ENCODE measurements at places on chromosomes 13 and 19. TPM values are rescaled to one million over a fixed set of nuclear protein-coding genes. Genes with fewer than 3 reads are reported as not detected.

GRCh38 chr13:21076253-21076652, 14.9 kb upstream of the LATS2 start:
- no peak for DNase-seq

NLRP7 gene
- total RNA-seq: not detected

COX6B1 gene
- total RNA-seq: 1,429 TPM

PEG3 gene
- total RNA-seq: 8.8 TPM

DNA sequence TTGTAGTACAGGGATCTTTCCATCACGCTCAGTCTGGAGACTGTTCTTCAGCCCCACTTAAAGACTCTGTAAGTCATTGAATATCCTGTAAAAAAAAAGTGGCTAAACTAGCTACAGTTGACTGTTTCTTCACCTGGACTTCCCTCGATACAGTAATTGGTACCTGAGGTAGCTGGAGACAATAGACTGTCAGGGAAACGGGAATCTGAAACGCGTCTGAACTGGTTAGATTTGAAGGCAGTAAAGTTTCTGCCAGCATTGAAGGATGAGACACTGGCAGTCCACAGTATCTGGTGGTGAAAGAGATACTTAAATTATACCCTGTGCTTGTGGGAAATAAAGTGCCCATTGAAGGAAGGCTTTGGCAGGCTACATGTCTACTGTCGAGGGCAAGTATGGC, 550.5 kb downstream of the IRS2 start:
- no peak for DNase-seq
